GM04504 (cell line): ENCODE measurements at places on chromosomes 12 and 14.

DNA sequence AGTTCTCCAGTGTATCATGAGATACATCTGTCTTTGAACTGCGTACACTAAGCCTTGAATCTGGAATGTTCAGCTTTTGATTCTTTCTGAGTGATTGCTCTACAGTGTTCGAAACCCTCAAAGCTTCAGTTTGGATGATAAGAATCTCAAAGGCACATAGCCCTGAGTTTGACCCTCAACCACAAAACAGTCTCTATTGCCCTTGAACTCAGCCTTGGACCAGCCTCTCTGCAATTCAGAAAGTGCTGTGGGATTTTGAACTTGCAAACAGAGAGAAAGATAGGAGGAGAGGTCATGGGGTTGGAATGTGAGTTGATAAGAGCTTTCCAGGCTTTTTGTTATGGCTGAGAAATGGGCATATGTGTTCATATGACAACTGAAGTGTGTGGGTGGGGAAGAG is 100.3 kb downstream of the MYRFL start:
- DNase-seq = no peak

DNA sequence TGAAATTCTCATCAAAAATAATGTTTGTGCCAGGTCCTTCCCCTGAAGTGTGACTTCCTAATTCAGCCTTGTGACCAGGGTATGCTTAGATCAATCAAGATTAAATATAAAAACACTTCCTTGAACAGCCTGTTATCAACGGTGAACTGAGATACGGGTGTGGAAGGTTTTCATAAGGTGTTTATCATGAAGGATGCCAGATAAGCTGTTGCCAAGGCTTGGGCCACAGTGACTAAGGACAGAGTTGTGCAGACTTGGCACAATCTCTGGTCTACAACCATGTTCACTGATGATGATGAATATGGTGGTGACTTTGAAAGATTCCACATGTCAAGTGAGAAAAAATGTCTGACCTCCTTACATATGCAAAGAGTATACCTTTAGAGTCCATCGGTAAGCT is 51.3 kb upstream of the LIN7A start:
- DNase-seq = no peak

DNA sequence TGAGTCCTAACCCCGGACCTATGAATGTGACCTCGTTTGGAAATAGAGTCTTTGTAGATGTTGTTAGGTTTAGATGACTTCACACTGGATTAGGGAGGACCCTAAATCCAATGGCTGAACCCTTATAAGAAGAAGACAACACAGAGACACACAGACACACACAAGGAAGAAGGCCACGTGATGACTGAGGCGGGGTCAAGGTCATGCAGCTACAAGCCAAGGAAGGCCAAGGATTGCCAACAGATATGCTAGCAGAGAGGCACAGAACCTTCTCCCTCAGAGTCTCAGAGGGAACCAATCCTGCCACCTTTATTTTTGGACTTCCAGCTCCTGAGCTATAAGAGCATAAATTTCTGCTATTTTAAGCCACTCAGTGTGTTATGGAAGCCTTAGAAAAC is 31.8 kb downstream of the LTBP2 start:
- no peak for DNase-seq

GRCh38 chr12:49615725-49616124 is 7.6 kb upstream of the PRPF40B start:
- DNase-seq = no peak

DNA sequence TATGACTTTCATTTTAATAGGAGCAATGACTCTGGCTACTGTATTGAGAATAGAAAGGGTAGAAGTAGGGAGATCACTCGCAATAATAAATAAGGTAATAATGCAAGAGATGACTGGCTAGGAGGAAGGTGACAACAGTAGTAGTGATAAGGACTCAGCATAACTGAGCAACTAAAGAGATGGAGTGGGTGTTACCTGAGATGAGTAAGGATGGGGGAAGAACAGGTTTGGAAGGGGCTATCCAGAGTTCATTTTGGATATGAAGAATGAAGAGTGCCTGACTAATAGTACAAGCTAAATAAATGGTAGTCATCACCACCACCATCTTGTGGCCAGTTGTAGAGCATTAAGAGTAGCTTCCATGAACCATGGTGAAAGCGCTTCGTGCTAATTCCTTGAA is 101.1 kb downstream of the RPS6KA5 start:
- no peak for DNase-seq

- peak; percentile 48 for DNase-seq
These were observed 60.1 kb upstream of the RIMBP2 start for GRCh38 chr12:130775953-130776856.

- no peak for DNase-seq
These were observed 29.3 kb upstream of the CPNE8 start for GRCh38 chr12:38934686-38935085.

DNA sequence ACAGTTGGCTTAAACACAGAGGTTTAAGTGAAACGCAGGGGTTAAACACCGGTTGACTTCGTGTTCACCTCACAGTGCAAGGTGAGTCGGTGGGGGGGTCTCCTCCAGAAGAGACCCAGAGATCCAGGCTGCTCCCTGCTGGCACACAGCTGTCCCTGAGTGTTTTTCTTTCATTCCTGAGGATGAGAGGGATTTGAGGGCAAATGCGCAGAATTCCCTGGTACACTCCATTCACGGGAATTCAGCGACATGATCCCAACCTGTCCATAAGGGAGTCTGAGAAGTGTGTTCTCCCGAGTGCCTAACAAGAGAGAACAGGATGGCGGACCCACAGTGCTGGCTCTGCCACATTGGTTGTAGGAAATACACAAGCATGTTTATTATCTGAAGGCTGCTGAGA is 107.2 kb upstream of the ESRRB start:
- no peak for DNase-seq

DNA sequence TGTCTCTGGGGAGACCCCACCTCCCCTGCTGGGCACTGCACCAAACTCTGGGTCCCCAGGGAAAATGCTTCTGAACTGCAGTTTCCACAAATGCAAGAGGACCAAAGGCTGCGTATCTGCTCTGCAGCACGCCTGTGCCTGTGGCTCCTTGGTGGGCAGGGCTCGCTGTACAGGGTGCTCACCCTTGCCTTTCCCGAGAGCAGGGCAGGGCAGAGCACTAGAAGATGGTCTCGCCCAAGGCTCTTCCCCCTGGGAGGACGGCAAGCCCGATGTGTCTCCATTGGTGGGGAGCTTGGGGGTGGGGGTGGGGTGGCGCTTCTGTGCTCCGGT is 175.3 kb upstream of the RTL1 start:
- DNase-seq = no peak

- no peak for DNase-seq
These were observed at the start of gene ABCC9 for GRCh38 chr12:21940549-21941505. Gene ABCC9 (minus strand): TSS chr12:21941426. CDS start chr12:21936674, 4,752 bp downstream.

DNA sequence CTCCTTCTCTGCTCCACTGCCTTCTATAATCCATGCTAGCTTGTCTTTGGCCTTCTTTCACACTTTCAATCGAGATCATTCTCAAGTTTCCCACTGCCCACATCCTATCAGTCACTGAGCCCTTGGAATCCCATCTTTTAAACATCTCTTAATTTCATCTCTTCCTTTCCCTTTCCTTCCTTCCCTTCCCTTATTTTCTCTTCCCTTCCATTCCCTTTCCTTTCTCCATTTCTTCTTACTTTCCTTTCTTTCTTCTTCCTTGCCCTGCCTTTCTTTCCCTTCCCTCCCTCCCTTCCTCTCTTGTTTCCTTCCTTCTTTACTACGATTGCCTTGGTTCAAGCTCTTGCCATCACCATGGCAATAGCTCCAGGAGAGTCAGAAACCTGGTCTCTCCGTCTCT is 183.8 kb downstream of the EMP1 start:
- no peak for DNase-seq

GRCh38 chr14:103151270-103151945 is 28.1 kb downstream of the TNFAIP2 start:
- no peak for DNase-seq
